Cortex of kidney (tissue), 1 donor: ENCODE measurements at places on chromosomes 1 and 21.

- no peak for DNase-seq
Measured at GRCh38 chr1:231236938-231237337, 4.1 kb upstream of the GNPAT start.

DNA sequence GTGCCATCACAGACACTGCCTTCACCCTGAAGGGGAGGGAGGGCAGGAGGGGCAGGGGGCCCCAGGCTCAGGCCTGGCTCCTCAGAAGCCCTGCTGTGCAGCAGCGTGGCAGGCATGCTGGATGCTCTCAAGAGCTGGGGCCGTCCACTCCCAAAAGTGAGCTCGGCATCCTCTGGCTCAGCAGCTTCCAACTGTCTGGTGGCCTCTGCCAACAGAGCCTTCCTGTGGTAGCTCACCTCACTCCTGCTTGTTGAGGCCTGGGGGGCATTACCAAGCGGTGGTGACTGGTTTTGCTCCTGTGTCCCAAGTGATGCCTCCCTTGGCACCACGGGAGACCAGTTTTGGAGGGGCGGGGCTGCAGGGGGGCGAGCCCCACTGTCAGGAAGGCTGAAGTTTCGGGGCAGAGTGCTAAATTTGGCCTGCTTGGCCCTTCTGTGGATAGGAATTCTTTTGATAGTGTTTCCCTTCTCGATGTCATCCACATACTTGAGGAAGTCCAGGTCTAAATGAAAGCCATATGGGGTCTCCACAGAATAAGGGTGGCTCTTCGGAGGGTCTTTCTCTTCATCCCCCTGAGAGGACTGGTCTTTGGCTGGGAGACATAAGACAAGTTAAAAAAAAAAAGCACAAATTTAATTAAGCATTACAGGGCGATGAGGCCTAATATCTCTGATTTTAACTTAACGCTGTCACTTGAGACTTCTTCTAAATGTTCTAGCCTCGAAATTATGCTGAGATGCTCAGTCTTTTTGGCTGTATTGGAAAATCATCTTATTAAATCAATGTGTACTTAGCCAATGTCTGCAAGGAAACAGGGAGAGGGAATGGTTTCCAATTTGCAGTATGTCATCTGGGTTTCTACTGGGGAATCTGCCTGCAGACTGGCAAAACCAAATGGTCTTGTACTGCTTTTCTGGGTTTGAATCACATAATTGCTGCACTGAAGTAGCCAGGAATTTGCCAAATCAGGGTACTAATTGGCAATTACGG, 44.4 kb downstream of the KANK4 start:
- no peak for DNase-seq

GRCh38 chr1:200895801-200896530, 1.3 kb downstream of the INAVA start:
- no peak for DNase-seq

GRCh38 chr1:45953934-45954847, 150.8 kb downstream of the MAST2 start:
- no peak for DNase-seq

GRCh38 chr1:7570311-7570710, 200.8 kb upstream of the VAMP3 start:
- no peak for DNase-seq

GRCh38 chr1:10051656-10052055, 18.9 kb downstream of the UBE4B start:
- DNase-seq = no peak

DNA sequence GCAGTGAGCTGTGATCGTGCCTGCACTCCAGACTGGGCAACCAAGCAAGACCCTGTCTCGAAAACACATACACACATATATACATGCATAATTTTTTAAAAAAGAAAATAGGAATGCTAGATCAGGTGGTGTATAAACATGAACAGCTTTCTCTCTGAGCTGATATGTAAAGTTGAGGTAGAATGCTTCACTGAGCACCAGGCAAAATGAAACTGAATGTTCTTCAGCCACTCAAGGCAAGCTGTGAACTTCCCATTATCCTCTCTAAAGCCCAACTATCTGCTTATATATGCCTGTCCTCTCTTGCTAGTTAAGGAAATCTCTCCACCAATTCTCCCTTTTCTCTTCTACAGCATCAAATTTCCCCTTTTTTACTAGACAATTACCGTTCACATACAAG, 93.0 kb downstream of the NUF2 start:
- DNase-seq = no peak

GRCh38 chr1:201383647-201384405, 6.3 kb upstream of the TNNT2 start:
- no peak for DNase-seq

DNA sequence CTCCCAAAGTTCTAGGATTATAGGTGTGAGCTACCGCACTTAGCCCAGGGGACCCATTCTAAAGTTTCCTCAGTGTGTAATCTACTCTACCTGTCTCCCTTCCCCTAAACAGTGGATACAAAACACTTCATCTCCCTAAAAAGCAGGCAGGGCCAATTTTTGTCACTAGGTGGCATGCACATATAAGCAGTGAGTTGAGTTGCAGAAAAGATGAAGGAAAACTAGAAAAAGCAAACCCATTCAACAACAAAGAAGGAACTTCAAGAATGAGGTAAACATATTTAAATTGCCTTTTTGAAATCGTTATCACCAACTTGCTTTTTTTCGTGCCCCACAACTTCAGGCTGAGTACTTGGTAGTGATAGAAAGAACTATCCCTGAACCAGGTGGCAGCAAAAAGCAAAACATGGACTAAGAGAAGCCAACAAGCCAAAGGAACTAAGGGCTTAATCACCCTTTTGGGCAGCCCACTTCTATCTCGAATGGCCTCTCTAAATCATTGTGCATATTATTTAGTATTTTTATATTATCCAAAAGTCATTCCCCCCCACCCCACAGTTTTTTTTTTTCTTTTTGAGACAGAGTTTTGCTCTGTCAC, 19.7 kb upstream of the ALDH9A1 start:
- no peak for DNase-seq

GRCh38 chr1:98940722-98941079, 64.0 kb downstream of the PLPPR5 start:
- no peak for DNase-seq

- DNase-seq = no peak
Measured at GRCh38 chr1:229689273-229689672, 63.2 kb downstream of the URB2 start.

GRCh38 chr1:37809942-37810341, 1.9 kb upstream of the YRDC start:
- no peak for DNase-seq

- DNase-seq = no peak
Measured at GRCh38 chr1:121546830-121547591, 362.2 kb downstream of the SRGAP2C start.

GRCh38 chr1:31834501-31834900, 18.7 kb upstream of the SPOCD1 start:
- no peak for DNase-seq

- DNase-seq = no peak
Measured at GRCh38 chr1:36303244-36303643, 2.9 kb upstream of the SH3D21 start.

GRCh38 chr1:205190845-205191577, 20.5 kb downstream of the DSTYK start:
- no peak for DNase-seq

DNA sequence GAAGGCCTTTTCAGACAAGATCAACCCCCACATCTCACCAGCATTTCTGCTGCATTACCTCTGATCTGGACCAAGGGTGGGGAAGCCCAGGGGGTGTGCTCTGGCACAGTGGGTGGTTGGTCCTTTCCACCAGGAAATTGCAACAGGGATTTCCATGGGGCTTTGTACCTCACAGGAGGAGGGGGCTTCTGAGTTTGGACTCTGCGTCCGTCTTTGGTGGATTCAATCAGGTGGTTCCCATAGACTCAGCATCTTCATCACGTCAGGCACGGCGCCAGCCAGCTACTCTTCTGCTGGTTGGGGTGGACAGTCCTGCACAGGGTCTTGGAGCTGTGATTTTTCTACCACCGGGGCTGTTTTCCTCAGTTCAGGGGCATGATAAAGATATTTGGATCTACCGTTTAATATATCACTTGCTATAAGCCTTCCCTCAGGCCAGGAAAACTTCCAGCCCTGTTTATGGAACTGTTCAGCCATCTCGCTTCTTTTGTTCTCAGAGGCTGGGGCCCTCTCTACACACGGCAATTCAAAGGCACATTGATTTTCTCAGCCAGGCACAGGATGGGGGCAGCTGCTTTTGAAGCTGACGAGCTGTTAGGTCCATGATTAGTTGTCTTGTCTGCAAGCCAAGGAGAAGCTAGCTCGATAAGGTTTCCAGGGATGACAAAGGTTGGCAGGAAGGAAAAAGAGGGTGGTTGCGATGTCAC, 467.3 kb downstream of the CAMTA1 start:
- DNase-seq = no peak

GRCh38 chr1:42316292-42316691, 18.7 kb downstream of the FOXJ3 start:
- no peak for DNase-seq

DNA sequence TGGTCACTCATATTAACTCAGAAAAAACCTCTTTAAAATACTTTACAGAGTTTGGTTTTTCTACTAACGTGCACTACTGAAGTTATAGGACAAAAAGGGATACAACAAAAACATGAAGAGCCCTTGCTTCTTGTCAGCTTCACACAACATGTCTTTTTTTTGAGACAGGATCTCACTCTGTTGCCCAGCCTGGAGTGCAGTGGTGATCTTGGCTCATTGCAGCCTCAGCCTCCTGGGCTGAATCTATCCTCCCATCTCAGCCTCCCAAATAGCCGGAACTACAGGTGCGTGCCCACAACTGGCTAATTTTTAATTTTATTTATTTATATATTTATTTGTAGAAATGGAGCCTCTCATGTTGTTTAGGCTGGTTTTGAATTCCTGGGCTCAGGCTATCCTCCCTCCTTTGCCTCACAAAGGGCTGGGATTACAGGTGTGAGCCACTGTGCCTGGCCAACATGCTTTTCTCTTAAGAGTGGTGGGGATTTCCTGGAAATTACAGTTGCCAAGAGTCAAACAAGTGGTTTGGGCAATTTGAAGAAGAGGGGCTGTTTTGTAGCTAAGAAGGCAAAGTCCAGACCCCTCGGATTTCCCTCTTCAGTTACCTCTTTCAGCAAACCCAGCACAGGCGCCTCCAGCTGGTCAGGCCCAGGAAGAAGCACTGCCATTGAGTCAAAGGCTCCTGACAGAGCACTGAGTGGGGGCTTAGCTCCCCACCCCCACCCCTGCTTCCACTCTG, 6.4 kb upstream of the SMPDL3B start:
- DNase-seq = no peak

DNA sequence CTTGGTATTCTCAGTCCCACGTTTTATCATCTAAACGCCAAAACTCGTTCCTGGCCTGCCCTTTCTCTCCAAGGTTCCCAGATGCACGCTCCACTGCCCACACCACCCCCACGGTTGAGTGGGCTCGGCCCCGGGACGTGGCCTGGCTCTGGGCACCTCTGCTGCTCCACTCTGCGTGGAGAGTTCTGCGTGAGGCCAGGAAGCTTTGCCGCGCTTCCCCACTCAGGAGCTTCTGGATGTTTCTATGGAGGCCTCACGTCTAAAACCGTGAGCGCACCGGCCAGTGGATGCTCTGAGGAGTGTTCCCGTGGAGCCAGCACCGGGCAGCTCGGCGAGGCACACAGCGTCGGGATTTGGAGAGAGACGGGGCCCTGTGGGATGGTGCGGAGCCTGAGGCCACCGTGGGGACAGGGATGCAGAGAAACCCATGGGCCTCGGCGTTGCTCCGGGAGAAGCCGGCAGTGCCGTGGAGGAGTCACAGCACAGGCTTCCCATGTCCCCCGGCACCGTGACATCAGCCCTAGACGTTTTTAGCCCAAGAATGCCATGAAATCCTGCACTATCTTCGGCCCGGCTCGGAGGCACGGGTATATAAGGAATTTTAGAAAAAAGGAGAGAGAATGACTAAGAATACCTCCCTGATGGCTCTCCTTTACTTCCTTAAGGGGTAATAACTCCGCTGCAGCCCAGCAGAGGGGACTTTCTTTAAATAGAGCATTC, 125.9 kb downstream of the PRDM16 start:
- DNase-seq = no peak

DNA sequence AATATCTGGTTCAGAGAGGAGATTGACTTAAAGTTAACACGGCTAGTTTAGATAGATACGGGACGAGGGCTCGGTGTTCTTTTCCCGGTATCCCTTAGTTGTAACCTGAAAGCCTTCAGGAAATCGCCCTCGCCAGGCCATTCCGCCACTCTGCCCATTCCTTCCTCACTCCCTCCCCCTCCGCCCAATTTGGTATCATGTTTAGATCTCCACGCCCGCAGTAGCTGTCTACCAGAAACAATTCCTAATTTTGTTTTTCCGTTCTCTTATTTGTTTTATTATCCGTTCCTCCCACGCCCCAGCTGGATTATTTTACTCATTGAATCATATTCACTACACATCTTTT, 685 bp upstream of the VAMP4 start:
- DNase-seq = no peak

GRCh38 chr1:245448975-245449431, 294.2 kb downstream of the KIF26B start:
- DNase-seq = no peak

DNA sequence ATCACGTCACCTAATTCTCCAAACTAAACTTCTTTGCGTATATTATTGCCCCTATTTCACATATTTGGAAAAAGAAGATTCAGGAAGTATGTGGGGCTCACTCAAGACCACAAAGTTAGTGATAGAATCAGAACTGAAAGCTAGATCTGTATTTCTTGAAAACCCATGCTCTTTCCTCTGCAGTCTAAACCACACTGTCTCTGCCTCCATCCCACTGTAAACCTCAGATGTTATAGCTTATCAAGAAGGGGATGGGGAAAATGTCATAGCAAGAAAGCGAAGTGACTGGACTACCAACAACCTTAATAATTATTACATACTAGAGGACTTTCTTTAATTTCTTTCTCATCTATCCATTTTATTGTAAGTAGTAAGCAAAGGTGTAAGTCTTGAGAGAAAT, 257.7 kb upstream of the SGIP1 start:
- DNase-seq = no peak

DNA sequence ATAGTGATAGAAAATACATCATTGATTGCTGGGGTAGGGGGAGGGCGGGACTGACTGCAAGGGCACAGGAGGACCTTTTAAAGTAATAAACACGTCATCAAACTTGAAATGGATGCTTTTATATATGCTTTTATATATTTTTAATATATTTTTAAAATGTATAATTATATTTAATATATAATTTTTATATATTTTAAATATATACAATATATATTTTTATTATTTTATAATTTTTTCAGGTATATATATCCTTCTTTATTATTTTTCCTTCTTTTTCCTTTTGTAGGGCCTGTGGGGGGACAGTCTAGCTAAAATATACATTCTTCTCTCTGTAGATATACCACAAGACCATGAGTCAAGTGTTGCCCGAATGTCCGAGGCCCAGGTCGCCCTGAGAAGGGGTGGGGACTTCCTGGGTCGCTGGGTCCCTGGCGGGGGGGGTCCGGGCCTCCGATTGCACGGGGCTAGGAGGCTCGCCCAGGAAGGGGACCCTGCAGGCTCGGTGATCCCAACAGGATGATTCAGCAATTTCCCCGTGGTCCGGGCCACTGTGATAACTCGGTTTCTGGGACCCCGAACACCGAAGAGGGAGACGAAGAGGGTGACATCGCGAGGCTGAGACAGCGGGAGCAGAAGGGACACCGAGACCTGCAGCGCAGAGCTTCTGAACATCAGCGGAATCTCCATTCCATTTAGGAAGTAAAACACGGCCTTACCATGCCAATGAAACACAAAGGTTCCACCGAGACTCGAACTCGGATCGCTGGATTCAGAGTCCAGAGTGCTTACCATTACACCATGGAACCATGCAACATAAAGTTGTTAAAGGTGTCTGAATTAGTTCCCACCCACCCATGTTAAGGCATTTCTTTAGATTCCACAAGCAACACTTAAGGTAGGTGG, 112.5 kb upstream of the NBPF11 start:
- no peak for DNase-seq

- no peak for DNase-seq
Measured at GRCh38 chr1:113027449-113027848, 45.5 kb upstream of the LRIG2 start.
